ENCODE measurements at places on chromosomes 1 and 21.

DNA sequence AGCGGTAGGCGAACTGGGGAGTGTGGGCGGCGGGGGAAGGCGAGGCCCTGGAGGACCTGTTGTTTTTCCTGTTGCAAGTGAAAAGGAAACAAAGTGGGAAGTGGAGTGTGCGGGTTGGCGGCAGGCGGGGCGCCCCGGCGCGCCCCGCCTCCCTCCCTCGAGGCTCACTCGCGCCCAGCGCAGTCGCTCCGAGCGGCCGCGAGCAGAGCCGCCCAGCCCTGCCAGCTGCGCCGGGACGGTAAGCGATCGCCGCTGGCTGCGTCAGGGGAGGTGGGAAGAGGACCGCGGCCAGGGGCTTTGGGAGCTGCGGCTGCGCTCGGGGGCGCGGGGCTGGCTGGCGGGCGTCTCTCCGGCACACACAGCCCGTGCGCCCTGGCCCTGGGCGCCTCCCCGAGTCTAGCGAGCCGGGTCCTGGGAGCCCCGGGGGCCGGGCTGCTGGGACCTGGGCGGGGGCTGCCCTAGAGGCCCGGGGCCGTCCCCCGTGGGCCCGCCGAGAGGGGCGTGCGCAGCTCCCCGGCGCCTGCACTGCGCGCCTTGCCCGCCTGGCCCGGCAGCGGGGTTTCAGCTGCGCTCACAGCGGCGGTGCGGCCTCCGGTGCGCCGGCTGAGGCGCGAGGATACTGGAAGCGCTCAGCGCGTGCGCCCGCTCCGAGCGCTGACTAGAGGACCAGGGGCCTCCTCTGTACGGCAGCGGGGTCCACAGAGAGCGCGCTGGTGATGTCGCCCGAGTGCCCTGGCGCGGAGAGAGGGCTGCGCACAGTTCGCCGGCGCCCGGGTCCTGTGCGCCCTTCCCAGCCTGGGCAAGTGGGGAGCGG is at the start of gene PIK3CD:
PIK3CD (plus strand) TSS at position 167 of the 814 bp plus-strand sequence. CDS start 58,725 bp downstream, outside the sequence.
- no peak for DNase-seq

- DNase-seq, result no peak
Observed at GRCh38 chr1:16218014-16218673, 5.7 kb upstream of the ARHGEF19 start.

DNA sequence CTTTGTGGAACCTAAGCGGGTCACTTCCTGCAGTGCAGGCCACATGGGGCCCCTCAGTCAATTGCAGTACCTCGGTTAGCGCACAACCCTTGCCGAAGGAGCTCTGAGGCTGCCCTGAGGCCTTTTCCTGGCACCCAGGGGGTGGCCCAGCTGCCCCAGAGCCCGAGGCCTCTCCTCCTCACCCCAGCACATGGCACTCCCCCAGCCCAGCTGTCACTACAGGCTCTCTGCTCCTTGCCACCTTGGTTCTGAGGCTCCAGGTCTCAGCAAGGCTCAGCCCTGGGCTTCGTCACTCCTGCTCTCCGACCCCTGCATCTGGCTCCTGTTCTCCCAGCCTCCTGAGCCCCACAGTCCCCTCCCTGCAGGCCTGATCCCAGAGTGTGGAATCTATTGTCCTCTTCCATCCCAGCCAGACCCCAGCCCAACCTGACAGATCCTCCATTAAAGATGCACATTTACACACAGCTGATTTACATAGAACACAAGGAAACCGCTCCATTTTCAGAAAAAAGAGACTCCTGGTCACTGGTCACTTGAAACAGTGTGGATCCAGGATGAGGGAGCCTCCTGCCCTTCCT is 192.8 kb upstream of the POU3F1 start:
- DNase-seq, result no peak

DNA sequence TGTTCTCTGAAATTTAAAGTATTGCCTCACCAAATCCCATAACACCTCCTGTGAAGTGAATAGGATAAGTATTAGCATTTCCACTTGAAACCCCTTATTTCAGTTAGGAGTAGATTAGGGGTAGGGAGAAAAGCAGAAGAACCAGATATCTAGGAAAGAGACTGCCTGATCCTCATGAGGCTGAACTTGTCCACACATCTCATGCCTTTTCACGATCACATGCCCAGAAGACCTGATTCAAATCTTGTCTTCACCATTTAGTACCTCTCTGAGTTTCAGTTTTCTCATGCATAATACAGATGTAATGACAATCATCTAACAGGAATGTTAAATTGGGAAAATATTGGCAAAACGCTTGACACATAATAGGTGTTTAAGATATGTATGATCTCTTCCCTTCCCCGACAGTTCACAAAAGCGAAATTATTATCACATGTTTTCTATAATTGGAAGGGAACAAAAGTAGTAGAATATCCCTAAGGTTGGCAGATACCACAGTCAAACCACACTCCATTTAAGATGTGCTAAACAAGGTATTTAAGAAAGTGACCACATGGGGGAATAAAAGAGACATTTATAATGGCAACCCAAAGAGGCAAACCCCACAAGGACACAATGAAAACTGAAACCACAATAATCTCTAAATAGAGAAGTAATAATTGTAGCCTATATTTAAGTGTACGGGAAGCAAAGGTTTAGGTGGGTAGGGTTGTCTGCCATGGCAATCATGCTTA is 25.2 kb downstream of the GFI1 start:
- DNase-seq, result no peak

- no peak for DNase-seq
Observed at GRCh38 chr21:33123374-33124123, 53.6 kb downstream of the OLIG1 start.

DNA sequence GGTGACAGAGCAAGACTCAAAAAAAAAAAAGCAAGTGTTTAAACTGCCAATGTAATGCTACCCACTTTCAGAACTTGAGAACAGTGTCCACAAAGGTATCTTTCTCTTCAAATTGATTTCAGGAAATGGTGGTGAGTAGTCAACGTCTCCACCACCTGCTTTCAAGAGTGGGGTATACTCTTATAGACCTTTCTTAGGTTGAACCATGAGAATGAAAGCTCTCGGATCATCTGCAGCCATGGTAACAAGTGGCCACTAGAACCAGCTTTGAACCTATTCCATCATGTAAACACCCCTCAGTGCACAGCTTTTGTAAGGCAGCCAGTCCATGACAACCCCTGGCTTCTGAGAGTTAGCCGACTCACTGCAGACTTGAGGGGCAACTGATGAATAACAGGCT is 107.4 kb downstream of the NTPCR start:
- no peak for DNase-seq

DNA sequence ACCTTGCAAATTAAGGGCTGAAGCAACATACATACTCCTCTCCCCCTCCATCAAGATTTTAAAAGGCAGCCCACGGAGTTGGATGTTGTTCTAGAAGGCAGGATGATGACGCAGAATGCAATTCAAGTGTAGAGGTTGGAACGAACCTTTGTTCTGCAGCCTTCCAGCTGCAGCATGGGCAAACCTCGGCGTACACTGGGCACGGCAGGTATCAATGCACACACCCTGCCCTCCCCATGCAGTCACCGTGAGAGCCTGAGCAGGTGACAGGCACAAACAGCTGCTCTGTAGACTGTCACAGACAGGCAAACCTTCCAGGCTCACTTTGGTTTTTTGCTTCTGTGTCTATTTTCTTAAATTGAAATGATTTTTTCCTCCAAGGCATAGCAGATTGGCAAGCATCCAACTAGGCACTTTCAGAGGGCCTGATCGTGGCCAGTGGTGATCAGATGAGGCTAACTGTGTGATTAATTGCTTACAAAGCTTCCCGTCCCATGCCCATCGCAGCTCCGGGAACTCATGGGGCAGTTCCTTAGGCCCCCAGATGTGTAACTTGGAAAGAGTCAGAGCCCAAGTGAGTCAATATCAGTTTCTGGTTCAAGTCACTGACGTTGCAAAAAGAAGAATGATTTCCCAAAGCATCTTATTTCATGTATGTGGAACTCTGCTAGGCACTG is 82.3 kb downstream of the ITPKB start:
- no peak for DNase-seq

GRCh38 chr1:155173478-155174323 is at the start of gene TRIM46:
TRIM46 (plus strand) TSS chr1:155173849; CDS start chr1:155173967, 118 bp downstream.
- peak; percentile 63 for DNase-seq

DNA sequence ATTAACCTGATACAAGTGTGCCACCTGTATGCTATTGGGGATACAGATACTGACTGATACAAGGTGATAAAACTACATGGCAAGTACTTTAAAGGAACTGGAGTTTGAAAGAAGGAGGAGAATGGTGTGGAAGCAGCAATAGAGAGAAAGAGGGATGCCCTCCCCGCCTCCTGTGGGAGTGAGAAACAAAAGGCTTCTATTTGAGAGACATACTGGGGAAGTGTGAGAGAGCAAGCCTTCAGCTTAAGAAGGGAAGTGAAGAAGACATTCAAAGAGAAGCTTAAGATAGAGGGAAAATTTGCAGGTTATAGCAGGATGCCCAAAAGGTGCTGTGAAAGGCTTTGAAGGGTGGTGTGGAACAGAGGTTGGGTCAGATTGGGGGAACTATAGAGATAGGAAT is 7.7 kb upstream of the ALG14 start:
- DNase-seq, result no peak

DNA sequence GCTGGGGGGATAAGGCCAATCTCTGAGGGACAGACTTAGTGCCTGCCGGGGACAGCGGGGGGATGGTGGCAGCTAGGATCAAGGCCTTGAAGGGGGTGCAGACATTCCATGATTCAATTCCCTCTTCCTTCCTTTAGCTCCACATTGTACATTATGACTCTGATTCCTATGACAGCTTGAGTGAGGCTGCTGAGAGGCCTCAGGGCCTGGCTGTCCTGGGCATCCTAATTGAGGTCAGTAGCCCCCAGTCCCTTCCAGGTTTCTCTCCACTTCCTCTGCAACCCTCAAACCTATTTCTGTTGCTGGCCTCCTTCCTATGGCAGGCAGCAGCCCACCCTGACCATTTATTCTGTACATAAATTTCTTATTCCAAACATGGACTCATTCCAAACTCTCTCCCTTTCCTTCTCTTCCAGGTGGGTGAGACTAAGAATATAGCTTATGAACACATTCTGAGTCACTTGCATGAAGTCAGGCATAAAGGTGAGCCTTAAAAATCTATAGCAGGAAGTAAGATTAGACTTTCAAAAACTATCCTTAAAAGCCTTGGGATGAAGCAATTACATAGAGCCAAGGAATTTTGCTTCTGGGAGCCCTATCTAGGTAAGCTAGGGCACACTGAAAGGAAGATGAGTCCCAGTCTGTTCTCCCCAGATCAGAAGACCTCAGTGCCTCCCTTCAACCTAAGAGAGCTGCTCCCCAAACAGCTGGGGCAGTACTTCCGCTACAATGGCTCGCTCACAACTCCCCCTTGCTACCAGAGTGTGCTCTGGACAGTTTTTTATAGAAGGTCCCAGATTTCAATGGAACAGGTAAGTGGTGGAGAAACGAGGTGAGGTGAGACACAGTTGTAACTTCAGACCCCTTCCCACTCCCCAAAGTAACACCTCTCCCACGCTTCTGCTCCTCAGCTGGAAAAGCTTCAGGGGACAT is 5.1 kb downstream of the CA14 start:
- DNase-seq, result no peak

- DNase-seq, result no peak
Observed at GRCh38 chr1:77833521-77834100, 54.2 kb downstream of the MIGA1 start.

DNA sequence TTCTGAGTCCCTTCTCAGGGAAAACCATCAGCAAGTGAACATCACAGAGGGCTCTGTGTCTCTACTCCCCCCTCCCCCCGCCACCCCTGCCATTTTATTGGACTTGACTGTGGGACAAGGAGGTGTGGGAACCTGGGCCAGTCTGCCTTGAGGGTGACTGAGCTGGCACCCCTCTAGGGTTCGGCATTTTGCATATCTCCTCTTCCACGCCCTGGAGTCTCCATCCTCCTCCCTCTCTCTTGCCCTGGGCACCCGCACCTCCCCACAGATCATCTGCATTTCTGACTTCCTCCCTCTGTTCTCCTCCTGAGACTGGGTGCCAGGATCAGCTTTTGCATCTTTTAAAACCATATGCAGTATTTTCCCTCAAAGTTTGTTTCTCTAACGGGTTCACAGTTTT is 107.1 kb upstream of the ERRFI1 start:
- no peak for DNase-seq

- no peak for DNase-seq
Observed at GRCh38 chr1:18020021-18020817, 87.4 kb upstream of the IGSF21 start.

DNA sequence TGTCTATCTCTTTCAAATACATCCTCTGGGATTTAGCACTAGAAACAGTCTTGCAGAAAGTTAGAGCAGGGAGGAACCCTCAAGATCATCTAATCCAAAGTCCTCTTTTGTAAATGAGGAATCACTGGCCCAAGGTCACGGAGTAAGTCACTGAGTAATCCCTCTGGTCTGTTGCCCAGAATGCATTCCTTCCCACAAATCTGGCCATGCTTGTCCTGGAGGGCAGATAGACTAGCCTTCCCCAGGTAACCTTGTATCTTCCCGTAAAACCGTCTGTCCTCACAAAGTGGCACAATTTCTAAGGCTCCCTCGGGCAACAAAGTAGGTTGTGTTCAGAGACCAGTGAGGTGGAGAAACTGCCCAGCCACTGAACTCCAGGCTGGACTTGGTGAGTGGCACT is 46.2 kb downstream of the DDR2 start:
- DNase-seq, result no peak

DNA sequence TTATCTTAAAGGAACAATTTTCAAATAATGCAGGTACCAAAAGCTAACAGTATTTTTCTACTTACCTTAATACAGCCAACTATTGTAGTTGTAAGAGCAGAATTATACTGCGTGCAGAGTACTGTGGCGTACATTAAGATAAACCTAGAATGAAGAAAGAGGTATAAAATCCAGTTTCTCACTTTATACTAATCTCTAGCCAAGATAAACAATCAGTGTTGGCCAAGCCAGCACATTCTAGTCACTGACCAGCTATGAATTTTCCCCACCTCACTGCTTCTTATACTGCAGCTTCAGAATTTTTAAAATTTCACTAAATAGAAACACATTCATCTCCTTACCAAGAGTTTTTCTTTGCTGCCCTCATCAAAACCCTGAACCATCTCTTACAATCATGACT is 33.6 kb downstream of the SLC35D1 start:
- DNase-seq, result no peak

- no peak for DNase-seq
Observed at GRCh38 chr1:226568975-226569741, 20.6 kb downstream of the STUM start.

DNA sequence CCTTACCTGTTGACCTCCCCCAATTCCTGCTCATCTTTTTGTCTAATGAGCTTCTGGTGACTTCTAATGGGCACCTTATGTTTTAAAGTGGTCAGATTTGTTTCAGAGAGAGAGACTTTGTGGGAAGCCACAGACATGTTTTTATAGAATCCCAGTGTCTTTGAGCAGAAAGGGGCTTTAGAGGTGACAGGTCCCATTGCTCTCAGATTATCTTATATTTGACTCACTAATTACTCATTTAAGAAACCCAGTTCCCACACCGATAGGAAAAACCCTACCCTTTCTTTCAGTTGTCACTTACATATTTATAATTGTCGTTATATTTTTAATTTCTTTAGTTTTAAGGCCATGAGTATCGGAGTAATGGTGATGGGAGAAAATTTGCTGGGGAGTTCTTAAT is 215.5 kb downstream of the CAMTA1 start:
- DNase-seq, result no peak

GRCh38 chr21:31752352-31752751 is 20.4 kb upstream of the SCAF4 start:
- no peak for DNase-seq
